ENCODE measurements at places on chromosomes 12 and 14.

DNA sequence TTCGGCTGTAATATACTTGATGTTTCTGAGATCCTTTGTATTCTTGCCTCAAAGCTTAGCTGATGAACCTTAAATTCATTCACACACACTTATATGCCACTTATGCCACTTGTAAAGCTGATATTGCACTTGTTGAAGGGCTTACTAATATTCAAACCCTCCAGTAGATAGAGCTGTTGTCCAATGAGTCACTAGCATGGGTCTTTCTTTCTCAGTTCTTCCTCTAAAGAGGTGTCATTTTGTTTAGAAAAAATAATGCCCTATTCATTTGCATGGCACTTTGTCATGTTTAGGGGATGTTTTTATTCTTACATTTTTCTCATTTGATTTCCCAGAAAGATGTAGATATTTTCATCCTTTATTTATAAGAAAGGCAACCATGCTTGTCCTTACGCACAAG, 56.4 kb downstream of the MON2 start:
- no peak for DNase-seq

GRCh38 chr14:62431496-62431895, 613.8 kb downstream of the KCNH5 start:
- no peak for DNase-seq

GRCh38 chr12:57569858-57570257, 20.0 kb downstream of the KIF5A start:
- no peak for DNase-seq

GRCh38 chr12:1250641-1251040, 259.6 kb downstream of the ERC1 start:
- no peak for DNase-seq

GRCh38 chr12:88408823-88409222, 171.4 kb downstream of the KITLG start:
- DNase-seq: no peak

- DNase-seq: no peak
These were observed 295.2 kb downstream of the SLC16A7 start for GRCh38 chr12:59890896-59891579.

DNA sequence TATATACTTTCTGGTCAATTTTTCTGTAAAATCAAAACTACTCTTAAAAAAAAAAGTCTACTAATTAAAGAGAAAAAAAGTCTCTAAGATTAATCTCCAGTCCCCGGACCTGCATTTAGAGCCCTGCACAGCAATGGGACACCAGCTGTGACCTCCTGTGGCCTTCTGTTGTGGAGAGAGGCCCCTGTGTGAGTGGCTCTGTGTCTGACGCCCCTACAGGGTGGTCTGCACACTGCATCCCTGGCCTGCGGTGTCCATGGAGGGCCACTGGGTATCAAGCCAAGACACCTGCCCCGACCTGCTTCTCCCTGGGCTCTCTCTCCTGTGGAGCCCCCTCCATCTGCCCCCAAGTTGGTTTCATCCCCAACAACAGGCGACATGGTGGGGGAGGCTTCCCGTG, 248.0 kb upstream of the DIO3 start:
- no peak for DNase-seq

DNA sequence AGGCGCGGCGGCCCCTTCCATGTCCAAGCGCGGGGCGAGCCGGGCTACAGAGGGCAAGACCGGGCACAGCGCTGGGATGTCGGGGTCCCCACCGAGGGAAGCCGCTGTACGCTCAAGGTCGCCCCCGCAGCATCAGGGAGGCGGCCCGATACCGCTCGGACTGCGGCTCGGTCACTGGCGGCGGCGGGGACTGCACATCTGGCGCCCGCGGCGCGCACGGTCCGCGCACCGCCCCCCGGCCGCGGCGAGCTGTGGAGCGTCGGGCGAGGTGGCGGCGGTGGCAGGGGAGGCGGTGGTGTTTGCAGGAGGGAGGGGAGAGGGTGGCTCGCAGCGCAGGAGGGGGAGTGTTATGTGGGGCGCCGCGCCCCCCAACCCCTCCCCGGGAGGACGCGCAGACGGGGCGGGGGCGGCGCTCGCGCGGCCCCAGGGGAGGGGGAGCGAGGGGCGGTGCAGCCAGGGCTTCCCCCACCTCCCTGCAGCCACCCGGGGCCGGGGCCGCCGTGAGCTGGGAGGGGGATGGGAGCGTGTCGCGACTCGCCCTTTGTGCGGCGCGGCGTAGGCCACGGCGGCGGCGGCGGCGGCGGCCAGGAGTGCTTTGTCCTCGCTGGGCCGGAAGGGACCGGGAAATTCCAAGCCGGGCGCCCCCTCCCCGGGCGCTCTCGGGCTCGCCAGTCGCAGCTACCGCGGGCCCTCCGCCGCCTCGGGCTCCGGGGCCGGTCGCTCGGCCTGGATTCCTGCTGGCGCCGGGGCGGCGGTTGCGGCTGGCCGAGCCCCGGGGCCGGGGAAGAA, at the start of gene NUAK1:
TSS of gene NUAK1 (minus strand) at position 322 of the 789 bp plus-strand sequence. CDS start at position 21, 301 bp downstream.
- no peak for DNase-seq

DNA sequence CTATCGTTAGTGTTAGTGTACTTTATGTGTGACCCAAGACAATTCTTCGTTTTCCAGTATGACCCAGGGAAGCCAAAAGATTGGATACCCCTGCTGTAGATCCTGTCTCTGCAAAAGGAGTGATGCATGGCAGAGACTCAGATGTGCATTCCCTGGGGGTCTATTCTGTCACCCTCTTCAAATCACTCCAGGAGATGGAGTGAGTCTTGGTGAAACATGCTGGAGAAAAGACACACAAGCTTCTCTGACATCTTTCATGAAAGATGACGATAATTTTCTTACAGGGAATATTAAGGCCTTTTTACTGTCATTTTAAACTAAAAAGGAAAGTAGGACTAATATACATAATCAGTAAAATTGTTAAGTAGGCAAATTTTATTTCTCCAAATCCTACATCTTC, 437.9 kb upstream of the SOX5 start:
- no peak for DNase-seq

DNA sequence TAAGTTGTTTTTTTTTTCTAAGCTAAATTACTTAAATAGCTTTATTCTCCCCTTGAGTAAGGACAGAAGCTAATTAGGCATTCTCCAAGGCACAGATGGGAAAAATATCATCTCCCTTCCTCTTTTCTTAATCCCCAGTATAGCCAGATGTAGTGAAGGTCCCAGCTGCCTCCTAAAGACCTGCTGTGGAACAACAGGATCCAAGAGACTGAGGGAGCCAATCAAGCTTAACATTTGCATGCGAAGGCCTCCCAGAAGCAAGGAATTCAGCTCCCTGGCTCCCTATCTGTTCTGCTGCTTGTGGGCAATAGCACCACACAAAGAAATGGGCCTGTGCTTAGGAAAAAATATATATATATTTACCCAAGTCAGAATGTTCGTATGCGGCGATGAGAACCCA, 255.2 kb downstream of the SYT1 start:
- no peak for DNase-seq

GRCh38 chr12:124194893-124195566, 99.9 kb upstream of the RFLNA start:
- DNase-seq: no peak

DNA sequence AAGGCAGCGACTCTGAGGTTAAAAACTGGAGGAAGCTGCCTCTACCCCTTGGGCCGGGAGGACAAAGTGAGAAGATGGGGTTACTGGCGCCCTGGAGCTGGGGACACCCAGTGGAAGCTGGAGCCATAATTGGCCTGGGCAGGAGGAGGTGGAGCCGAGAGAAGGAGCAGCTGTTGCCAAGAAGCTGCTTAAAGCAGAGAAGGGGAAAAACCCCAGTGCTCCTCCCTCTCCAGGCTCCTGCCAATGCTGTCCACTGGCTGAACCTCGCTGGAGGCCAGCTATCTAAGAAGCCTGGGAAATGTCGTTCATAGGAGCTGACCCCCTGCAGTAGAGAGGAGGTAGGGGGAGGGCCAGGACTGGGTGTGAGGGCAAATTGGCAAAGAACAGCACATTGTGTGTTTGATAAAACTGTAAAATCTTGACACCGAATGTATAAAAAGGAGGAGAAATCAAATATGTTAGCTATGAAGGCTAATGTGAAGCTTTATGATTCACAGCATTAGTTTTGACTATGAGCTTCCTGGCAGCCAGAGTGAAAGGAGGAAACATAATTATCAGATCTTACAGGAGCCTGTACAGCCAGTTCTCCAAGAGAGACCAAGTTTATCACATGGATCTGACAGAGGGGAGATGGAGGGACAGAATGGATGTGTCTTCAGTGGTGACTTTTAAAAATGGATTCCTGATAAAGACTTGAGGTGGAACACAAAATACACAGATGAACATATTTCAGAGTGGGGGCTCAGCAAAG, 9.5 kb downstream of the HHIPL1 start:
- DNase-seq: no peak

DNA sequence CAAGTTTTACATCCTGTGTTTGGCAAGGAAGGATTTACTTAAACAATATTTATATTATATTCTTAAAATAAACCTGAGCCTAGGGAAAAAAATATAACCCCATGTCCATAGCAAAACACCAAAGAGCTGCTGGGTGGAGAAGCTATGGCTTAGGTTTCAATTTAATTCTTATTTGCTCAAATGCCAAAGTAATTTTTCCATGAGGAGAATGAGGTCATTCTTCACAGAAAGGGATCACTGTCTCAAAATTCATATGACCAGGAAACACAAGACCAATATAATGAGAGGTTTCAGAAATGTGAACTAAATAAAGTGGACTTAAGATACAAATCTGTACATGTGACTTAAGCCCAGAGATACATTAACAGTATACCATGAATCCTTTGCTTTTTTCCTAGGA, 195.0 kb downstream of the PHLDA1 start:
- no peak for DNase-seq

- DNase-seq: no peak
These were observed 126.4 kb upstream of the FOXN3 start for GRCh38 chr14:89543425-89543790.

- no peak for DNase-seq
These were observed 58.5 kb upstream of the PRICKLE1 start for GRCh38 chr12:42648061-42648460.

Data from AML-193 (cell line).